ENCODE measurements at places on chromosomes 2 and 18.
A peak's percentile ranks its signal among the peaks of the same experiment; 100 is the strongest.

DNA sequence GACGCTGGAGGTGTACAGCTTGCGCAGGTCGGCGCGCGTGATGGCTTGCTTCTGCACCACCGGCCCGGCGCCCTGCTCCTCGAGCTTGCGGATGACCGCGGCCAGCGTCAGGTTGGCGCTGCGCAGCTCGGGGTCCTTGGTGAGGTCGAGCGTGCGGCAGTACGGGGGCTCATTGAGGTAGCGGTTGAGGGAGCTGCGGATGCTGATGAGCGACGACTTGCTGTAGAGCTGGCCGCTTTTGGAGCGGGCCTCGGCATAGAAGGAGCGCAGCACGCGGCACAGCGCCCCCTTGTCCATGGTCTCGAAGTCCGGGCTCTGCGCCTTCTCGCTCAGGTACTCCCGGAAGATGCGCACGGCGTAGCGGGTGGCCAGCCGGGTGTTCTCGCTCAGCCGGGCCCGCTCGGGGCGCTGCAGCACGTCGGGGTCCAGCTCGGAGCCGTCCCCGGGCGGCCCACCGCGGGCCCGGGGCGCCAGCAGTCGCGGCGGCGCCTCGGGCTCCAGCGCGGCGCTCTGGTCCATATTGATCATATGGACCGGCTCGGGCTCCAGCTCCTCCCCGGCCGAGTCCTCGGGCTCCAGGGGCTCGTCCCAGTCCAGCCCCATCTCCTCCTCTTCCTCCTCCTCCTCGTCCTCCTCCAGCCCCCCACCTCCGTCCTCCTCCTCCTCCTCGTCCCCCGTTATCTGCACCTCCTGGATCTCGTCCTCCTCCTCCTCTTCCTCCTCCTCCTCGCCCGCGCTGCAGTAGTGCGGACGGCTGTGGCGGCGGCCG lies 523 bp downstream of the KCTD1 start:
- peak; percentile 21 for DNase-seq

DNA sequence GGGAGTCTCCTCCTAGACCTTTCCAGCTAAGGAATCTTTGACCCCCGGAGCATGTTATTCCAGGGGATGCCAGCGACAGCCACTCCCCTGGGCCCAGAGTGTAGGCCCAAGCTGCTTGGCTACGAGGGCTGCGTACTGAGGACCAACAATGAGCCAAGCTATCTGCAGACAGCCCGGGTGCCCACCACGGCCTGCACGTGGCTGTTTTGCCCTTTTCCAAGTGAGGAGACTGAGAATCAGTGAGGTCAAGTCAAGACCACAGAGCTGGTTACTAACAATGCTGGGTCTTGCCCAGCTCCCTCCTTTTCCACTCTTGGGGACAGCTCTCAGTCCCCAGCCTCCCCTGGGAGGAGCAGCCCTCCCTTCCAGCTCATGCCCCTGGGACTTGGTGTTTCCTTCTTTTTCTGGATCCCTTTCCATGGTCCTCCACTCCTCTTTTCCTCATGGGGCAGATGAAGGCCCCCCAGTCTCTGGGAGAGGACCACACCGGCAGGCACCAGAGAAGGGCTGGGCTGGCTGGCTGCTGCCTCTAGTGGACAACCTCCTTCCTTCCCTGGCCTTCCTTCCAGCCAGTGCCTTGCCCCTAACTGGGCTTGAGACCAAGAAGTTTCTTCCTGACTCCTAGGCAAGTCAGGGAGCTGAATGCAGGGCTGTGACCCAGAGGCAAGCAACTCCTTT lies 550 bp upstream of the MALL start:
- no peak for DNase-seq

DNA sequence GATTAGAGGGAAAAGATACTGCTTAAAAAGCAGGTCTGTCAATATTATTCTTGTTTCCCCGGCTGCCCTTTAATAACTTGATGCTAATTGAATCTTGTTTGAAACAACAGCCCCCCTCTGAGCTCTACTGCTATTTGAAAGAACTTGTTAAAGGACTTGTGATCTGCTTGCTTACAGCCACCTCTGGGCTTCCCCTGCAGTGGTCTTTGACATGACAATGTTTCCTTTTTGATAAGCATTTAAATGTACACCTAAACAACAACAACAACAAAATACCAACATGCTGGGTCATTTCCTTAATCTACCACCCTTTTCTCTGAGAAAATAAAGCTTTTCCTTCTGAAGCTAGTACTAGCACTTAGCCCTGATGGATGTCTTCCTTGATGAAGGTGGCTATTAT lies 3.9 kb downstream of the HOXD1 start:
- no peak for DNase-seq

DNA sequence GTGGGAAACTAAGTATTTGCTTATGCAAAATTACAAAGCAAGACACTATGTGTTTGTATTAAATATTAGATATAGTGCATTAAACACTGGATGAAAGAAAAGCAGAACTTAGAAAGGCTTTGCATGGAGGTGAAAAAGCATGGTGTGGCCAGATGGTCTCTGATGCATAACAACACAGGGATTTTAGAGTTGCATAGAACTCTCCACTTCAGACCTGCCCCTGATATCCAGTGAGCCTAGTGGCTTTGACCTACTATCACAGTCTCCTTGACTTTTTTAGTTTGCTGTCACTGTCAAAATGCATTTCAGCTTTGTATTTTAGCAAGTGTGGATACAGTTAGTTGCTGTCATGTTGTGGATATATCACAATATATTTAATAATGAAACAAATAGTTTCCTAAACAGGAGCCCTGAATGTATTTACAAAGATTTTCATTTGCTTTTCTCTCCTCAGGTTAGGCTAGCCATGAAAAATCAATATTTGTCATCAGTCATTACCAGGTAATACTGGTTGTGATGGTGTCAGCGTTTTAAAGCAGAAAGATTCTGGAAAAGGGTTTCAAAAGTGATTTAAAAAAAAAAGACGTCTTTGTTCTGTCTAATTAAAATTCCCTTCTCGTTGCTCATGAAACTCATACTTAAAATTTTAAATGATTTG lies 5.2 kb downstream of the CSRNP3 start:
- DNase-seq: no peak

DNA sequence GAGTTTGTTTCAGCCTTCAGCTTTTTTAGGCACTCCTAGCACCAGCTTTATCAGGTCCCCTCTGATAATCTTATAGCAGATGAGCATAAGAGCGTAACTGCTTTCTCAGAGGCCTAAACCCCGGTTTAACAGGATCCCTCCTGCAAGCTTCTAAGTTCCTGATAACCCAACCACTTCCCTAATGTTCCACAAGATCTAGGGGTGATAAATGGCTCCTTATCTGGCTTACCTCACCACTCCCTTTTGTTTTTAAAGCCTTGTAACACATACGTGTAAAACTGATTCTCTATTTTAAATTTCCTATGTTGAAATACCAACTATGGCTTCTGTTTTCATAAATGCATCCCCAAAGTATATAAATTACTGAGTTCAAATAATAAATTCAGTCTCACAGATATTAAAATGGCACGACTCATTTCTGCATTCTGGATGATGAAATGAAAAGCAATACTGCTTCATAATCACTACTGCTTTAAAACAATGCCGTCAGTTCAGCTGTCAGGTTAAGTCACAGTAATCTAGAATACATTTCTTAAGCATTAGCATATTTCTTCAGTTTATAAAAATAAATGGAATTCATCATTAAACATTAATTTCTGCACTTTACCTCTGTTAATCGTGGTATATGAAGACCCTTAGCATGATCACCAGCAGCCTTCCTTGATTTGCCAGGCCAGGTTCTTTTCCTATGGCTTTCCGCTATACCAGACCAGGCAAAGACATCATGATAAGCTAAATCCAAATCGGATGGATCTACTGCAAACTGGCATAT lies 126.3 kb downstream of the C2orf74 start:
- no peak for DNase-seq

- DNase-seq: no peak
These were observed 82.0 kb downstream of the FHOD3 start for GRCh38 chr18:36379435-36379984.
